NCI-H460 (cell line): ENCODE measurements at places on chromosomes 1 and 21. TPM values are rescaled to one million over a fixed set of nuclear protein-coding genes. Genes with fewer than 3 reads are reported as not detected.
A peak's percentile ranks its signal among the peaks of the same experiment; 100 is the strongest.

GRCh38 chr1:220918285-220918951 lies 39.2 kb downstream of the HLX start:
- no peak for DNase-seq

DNA sequence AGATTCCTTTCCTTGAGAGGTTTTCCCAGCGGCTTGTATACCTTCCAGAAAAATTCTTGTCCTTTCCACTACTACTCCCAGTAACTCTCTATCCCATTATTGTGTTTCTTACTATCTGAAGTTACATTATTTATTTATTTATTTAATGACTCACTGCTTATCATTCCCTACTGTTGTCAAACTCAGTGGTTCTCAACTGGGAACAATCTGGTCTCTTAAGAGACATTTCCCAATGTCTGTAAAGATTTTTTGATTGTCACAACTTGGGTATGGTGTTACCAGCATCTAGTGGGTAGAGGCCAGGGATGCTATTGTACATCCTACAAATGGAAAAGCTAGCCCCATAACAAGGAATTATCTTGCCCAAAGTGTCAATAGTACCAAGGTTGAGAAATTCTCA lies 771.5 kb upstream of the ADGRL2 start:
- DNase-seq, result no peak

- no peak for DNase-seq
These were observed 1376.2 kb downstream of the NCAM2 start for GRCh38 chr21:22374218-22374969.

DNA sequence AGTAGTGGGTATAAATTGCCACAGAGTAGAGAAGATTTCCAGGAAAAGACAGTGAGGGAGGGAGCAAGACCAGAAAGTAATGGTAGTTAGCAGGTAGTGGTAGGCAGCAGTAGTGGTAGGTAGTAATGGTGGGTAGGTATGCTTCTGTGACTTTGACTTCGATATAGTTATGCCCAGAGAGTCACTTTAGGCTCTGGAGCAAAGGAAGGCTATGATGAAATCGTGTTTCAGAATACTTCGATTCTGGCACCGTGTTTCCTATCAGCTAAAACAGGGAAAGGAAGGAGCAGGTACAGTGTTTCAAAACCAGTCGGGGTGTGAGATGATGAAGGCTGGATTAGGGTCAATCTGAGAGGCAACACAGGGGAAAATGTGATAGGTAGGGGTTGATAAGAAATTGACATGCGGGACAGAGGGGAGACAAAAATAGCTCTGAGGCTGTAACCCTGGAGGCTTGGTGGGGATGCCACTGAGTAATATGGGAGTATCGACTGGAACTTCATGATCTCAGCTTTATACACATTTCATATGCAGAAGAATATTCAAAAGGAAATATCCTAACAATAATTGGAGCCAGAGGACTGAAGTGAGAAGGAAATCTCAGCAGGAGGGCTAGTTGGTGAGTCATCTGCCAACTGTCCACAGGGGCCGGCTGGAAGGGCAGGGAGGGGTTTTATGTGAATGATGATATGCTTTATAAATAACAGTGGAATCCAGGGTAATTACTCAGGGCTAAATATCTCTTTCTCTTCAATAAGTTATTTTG lies 25.2 kb upstream of the TRIM45 start:
- DNase-seq, result peak; percentile 40

- DNase-seq, result no peak
These were observed 161.7 kb downstream of the FASLG start for GRCh38 chr1:172820475-172821158.

DNA sequence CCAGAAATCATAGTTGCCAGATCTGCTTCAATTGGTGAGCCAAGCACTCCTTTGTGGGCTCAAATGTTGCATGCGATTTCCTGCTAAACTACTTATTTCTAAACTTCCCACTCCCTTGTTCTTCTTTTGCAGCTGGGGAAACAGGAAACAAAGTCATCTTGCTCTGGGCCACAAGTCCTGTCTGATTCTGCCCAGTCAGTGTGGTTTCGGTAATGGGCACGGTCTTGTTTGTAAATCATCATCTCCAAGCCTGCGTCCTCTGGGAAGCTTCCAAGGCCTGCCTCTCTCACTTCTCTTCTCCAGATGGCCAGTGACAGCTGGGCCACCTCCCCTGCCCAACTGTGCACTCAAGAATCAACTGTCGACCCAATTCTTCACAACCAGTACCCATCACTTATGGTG lies 4.4 kb downstream of the S100A8 start:
- no peak for DNase-seq

DNA sequence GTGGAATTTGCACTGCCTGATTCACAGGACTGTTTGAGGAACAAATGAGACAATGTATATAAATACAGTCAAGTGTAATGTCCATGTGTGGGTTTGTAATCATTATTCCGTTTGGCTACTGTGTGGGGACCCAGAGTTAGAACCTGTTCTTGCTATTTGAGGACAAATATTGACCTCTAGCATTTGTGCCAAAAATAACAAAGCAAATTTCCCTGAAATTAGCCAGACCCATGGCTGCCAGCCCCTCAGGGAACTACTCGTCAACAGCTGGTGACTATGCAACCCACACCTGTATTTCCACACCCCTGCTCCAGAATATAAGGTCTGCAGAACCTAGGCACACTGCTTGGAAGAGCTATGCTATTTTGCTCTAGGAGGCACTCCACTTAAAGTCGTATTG lies 70.7 kb downstream of the KCNJ6 start:
- DNase-seq, result no peak

- peak; percentile 70 for DNase-seq
These were observed 11.7 kb upstream of the BNIPL start for GRCh38 chr1:151024540-151025146.

DNA sequence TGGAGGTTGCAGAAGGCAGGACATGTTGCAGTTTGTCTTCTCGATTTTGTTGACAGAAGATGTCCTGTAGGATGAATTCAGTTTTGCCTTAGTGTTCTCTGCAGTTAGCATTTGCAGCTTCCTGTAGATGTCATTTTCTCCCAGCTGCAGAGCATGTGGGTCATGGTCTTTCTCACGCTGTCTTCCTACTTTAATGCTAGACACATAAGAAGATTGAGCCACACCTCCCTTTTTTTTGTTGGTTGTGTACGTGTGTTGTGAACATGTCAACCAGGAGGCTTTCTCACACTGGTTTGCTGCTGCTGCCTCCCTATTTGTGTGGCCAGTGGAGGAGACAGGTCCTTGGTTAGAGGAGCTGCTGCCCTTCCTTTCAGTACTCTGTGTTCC lies 110.7 kb downstream of the VPS13D start:
- no peak for DNase-seq

- DNase-seq, result no peak
These were observed 112.5 kb downstream of the ADSS2 start for GRCh38 chr1:244339073-244339692.

DNA sequence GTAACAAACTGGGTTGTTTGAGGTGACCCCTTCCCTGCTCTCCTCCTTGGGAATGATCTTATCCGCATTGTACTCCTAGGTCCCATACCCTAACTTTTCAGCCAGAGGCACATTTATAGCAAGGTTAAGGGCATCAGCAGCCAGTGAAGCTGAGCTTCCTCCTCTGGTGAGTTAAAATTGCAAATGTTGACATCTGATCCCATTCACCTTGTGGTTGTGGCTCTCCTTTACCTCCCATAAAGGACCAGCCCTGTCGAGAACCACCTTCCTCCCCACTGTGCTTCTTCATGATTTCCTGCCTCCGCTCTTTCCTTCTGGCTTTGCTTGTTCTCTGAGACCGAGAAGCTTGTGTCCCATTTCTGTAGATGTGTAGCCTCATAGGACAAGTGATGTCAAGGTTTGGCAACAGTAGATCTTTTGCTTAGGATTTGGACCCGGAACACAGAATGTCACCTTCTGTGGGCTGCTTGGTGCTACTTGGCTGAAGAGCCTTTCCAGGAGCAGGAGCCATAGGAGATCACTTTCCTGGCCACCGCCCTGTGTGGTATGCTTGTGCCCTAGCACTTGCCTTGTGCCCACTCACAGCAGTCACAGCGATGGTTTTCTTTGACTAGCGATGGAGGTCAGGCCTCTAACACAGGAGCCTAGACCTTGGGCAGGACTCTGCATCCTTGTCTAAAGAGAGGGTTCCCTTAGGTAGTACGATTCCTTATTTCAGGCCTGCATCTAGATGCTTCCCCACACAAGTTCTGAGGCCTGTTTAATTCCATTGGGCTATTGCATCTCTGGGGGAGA lies 18.8 kb downstream of the SZRD1 start:
- no peak for DNase-seq

GRCh38 chr1:225595974-225596551 lies 56.9 kb downstream of the ENAH start:
- DNase-seq, result no peak

DNA sequence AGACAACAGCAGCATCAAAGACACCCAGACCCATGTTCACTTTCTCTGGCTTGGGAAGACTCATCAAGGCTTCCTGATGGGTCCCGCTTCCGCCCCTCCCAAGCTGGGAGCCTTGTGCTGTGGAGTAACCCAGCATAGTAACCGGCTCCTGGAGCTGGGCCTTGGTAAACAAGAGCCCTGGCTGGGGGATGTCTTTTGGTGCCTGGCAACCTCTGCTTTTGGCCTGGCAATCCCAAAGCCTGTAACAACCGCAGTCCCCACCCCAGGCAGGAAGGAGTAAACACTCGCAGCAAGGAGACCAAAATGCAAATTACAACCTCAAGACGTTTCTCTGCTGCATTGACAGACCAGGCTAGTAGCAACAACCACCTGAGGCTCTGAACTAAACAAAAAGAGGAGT lies 16.9 kb upstream of the THRAP3 start:
- DNase-seq, result no peak

- DNase-seq, result no peak
These were observed 43.2 kb upstream of the TACSTD2 start for GRCh38 chr1:58620259-58620658.

DNA sequence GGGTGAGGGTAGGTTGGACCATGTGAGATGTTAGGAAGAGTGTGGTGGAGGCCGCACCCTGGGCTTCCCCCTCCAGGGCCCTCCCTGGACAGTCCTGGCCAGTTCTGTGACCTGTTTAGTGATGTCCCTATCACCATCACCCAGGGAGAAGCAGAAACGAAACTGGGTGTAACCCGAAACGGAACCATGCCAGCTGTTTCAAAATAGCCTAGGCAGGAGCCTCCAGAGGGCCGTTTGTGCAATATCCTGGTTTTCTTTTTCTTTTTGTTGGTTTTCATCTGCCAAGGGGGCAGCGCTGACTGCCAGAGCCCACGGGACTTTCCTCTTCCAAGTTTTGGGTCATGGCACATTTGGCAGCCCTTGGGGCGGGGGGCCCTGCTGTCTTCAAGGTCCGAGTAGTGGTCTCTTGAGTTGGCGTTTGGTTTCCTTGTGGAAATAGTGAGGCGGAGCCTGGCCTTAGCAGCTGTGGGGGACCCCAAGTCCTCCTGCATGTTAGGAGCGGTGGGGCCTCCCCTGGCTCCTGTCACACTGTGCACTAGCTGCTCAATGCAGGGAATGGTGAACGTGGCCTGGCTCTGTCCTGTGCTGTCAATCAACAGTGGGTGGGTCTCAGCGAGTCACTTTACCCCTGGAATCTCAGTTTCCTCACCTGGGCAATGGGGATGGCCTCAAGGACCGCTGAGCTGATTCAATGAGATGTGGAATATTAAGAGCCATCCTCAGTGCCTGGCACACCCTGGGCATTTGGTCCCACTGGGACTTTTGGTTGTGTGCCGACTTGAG lies 90.7 kb downstream of the ARHGEF10L start:
- DNase-seq, result no peak

GRCh38 chr1:203373991-203374390 lies 23.1 kb upstream of the FMOD start:
- no peak for DNase-seq

- no peak for DNase-seq
These were observed 423 bp downstream of the URB1 start for GRCh38 chr21:32392299-32392879.

- no peak for DNase-seq
These were observed 24.9 kb downstream of the ETNK2 start for GRCh38 chr1:204126956-204127355.

DNA sequence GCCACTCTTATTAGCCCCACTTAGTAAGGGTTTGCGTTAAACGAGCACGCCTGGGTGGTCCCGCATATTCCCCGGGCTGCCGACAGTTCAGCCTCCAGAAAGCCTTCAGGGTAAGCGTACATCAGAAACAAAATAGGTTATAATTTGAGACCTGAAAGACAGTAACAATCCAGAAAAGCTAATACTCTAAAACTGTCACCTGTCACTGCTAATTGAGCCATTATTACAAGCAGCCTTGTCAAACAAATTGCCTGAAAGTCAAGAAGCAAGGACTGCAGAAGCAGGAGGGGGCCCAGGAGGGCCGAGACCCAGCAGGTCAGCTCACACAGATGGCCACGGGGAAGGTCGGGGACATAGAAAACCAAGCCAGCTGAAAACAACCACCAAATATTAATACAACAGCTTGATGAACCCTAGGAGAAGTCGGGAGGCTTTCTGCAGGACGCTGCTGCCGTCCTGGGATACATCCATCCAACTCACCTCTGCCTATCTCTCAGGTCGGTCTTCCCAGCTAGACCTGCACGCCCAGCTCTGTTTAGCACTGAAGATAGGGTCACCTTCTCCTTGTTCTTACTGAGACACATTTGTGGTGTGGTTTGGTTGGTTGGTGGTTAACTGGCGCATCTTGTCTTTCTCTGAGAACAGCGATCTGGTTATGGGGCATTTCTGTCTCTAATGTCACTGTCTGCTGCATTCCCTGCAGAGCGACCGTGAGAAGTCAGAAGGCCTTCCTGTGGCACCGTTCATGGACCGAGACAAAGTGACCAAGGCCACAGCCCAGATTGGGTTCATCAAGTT lies 110.8 kb downstream of the WDR4 start:
- no peak for DNase-seq

- DNase-seq, result no peak
These were observed 174.8 kb downstream of the TNFSF18 start for GRCh38 chr1:172875892-172876291.

DNA sequence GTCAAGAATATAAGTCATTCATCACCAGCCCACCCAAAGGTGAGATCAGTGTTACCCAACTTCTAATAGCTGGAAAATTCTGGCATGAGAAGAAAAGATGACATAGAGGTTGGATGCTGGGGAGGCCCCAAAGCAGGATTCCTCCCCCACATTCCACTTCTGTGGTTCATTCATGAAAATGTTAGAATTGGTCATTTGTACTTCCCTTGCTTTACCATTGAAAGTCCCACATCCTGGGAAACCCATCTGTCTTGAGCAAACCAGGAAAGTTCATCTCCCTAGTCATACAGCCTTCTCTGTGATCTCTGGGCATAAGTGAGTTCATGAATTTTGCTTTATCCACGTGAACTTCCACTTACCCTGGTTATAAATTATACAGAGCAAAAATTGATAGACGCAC lies 66.8 kb downstream of the SERINC2 start:
- no peak for DNase-seq

The PCP4 gene
- not detected in 2 replicates for total RNA-seq

The FCRL5 gene
- not detected in 2 replicates for total RNA-seq

The TPTE gene
- total RNA-seq, result not detected in 2 replicates

The THRAP3 gene
- total RNA-seq, result 59.9 and 67.7 TPM in 2 replicates

The OTUD3 gene
- 3.6 and 4.2 TPM in 2 replicates for total RNA-seq

The WNT9A gene
- total RNA-seq, result 0.06 and 0.10 TPM in 2 replicates

The AADACL3 gene
- total RNA-seq, result 0.05 TPM in 1 of 2 replicates, not detected in the other

The WDR64 gene
- total RNA-seq, result not detected in 2 replicates
